ENCODE measurements at places on chromosomes 6 and 20.

- DNase-seq = no peak
Observed at GRCh38 chr6:110378552-110378951, 20.4 kb upstream of the METTL24 start.

DNA sequence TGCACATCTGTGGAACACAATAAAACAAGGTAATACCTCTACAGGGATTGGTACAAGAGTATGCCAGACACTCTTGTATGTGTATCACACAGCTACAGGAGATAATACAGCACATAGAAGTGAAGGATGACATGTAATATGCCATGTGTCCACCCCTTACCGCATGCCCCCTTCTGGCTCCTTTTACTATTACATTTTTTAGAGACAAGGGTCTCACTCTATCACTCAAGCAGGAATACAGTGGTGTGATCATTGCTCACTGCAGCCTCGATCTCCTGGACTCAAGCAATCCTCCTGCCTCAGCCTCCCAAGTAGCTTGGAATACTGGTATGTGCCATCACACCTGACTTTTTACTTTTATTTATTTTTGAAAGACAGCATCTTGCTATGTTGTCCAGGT lies 4.2 kb upstream of the NCR3 start:
- DNase-seq = no peak

DNA sequence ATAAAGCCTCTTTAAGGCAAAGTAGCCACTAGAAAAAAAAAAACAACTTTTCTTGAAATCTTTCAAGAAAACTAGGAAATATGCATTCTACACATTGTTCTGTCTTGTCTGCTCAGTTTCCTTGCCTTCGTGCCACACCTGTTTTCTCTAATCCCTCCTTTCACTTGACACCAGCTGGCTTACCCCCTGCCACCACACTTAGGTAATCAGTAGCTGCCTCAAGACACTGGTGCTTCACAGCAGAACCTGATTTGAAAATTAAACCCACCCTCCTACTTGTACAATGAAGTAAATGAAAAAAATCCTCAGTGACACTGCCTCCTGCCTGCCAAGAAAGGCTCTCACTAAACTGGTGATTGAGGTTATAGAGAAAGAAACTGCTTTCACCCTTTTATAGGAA lies 45.8 kb upstream of the SCML4 start:
- DNase-seq = no peak

DNA sequence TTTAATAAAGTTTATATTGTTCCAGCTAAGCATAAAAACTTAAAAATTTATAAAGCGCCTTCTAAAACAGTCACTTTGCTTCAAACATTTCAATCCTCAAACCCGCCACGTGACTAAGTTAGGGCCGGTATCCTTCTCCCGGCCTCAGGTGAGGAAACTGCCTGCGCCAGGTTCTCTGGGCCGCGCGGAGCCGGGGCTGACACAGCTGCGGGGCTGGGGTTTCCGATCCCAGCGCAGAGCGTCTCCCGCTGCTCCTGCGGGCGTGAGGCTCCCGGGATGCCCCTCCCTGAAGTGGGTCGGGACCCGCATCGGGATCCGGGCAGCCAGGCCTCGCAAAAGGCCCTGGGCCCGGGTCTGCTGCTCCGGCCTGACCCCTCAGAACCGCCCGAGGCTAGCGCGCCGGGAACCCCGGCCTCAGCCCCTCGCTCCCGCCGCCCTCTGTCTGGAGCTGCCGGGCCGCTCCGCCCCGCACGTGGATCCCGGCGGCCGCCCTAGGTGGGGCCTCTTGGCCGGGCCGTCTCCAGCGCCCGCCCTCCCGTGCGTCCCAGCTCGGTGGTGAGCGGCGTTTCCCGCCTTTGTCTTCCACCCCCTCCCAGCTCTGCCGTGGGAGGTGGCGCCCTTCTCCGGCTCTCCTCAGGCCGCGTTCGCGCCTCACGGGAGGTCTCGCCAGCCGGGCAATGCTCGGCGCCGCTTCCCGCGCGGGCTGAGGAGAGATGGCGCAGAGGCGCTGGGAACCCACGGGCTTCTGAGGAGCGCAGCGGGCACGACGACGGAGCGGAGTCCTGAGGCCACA lies 267.9 kb downstream of the DLL1 start:
- DNase-seq = no peak

GRCh38 chr20:61912665-61913422 lies 152.8 kb downstream of the TAF4 start:
- DNase-seq = no peak

DNA sequence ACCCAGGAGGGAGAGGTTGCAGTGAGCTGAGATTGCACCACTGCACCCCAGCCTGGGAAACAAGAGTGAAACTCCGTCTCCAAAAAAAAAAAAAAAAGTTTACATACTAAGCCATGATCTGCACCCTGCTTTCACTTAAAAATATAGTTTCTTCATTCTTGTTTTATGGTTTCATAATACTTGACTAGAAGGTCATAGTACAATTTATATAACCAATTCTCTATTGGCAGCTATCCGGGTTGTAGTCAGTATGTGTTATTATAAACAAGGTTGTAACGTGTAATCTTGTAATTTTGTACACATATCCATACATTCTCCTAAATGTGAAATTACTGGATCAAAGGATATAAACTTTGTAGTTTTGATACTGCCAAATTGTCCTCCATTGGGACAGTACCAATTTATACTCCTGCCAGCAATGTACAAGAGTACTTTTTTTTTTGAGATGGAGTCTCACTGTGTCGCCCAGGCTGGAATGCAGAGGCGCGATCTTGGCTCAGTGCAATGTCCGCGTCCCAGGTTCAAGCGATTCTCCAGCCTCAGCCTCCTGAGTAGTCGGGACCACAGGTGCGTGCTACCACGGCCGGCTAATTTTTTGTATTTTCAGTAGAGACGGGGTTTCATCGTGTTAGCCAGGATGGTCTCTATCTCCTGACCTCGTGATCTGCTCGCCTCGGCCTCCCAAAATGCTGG lies 144.8 kb downstream of the GJA10 start:
- DNase-seq = no peak

DNA sequence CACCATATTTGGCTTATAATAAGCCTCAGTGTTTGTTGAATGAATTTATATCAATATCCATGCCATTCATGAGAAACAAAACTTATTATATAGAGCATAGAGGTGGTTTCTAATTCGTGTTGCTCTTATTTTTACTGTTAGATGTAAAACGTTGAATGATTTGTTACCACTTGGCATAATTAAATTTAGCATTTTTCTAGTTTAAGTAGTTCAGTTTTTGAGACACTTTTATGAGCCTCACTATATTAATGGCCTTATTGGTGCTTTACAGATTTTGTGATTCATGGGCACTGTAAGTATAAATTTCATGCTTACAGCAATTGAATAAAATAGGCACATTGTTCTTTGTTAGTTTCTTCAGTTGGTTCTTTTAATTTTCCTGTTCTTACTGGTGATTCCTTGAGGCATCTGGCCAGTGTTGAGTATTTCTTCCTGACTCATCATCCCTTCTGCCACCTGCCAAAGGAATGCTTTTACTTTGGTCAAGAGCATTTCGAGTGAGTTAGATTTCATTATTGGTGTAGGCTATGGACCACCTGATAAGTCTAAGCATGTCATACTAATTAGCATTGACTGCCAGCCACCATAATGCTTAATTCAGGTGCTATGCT lies 34.8 kb downstream of the CDKAL1 start:
- DNase-seq = no peak

DNA sequence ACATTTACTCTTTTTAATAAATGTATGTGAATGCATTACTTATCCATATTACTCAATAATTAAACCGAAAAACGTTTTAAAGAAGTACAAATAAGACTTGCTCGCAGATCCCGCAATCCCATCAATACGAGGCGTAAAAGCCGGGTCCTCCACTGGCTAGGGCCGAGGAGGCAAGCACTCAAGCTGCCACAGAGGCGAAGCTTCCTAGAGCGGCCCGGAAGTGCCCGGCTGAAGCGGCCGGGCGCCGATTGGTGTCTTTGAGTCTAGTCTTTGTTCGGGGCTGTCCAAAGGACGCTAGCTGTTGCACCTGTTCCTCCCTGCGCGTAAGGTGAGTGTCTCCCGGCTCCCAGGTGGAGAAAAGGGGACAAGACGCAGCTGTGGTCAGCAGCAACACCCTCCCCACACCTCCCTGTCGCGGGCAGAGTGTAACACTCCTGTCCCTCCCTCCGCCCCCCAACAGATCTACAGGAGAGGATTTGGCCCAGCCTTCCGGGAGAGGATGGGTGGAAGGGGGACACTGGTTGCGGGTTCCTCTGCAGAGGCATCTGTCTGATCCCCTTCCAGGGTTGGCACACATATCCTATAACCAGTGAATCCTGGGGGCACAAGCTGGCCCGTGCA lies at the start of gene ZSCAN16:
Gene ZSCAN16 (plus strand): TSS at position 260 of the 621 bp plus-strand sequence. CDS start 835 bp downstream, outside the sequence.
- peak; percentile 72 for DNase-seq

DNA sequence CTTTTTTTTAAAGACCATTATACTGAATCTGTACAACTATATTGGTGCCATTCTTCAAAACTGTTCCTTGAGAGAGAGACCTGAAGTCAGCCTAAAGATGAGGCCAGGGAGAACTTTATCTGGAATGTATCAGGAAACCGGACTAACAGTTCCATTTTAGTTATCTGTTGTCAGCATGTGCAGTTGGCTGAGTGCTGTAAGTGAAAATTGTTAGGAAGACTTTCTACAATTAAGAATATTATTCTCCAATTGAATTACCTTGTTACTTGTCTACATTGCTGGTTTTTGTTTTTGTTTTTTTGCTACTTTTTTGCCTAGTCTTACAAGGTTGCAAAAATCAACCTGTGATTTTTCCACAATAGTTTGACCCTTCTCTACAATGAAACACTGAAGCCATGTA lies 7.5 kb downstream of the CEP57L1 start:
- no peak for DNase-seq

DNA sequence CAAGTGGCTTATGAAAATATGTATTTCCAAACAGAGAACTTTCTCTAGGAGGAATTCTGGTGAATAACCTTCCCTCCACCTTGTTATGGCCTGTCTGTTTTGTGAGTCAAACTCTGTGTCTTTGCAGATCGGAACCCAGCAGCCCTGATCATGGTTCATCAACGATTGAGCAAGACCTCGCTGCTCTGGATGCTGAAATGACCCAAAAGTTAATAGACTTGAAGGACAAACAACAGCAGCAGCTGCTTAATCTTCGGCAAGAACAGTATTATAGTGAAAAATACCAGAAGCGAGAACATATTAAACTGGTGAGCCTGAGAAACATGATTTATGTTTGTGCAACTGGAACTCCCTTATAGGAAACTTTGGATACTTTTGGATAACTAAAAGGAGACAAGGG lies 294.5 kb upstream of the PLCB4 start:
- DNase-seq = no peak

- DNase-seq = no peak
Observed at GRCh38 chr6:128605961-128606360, 85.6 kb upstream of the PTPRK start.

DNA sequence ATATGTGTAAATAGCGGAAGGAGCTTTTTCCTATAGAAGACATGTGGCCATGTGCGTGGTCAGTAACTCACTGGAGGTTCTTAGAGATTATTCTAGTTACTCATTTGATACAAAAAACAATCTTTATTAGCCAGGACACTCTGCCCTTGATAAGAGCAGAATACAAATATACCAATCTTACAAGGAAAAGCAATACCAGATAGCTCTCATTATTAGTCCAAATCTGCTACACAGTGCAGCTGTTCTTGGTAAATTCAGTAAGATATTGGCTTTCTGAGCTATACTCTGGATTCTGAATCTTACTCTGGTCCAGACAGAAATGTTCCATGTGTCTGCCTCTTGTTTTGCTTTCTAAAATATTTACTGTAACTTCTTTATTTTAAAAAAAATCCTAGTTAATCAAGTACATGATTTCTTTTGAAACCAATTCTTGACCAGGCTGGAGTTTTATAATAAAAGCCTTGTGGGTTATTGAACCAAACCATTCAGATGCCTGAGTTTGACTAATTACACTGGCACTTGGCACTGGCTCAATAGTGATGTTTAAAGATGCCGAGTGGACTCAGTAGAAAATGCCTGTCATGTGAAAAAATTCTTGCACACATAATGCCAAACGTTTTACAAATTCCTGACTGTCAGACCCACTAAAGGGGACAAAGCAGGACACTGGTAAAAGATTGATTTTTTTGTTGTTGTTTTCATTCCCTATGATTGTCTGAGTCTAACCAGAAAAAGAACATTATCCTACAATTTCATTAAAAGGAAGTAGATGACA lies 242.8 kb upstream of the TCF21 start:
- no peak for DNase-seq

GRCh38 chr6:106972500-106972899 lies 2.0 kb downstream of the CD24 start:
- DNase-seq = no peak

GRCh38 chr6:86148586-86148985 lies 505.9 kb upstream of the SYNCRIP start:
- DNase-seq = no peak

DNA sequence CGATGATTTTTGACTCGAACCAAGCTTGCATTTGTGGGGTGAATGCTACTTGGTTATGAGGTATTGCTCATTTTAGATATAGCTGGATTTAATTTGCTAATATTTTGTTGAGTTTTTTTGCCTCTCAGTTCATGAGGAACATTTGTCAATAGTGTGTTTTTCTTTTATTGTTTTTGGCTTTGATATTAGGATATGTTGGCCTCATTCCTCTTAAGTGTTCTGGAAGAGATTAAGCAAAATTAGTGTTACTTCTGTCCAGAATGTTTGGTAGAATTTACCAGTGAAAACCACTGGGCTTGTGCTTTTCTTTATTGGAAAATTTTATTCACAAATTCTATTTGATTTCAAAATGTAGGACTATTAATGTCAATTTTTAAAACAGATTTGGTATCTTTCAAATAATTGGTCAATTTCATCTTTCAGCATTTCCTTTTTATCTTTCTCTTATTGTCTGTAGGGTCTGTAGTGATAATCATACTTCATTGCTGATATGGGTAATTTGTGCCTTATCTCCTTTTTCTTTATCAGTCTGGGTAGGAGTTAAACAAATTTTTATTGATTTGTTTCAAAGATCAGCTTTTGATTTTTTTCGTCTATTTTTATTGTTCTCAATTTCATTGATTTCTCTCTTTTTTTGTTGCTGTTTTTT lies 14.1 kb downstream of the AIG1 start:
- no peak for DNase-seq

GRCh38 chr20:53654932-53655624 lies 61.4 kb upstream of the ZNF217 start:
- DNase-seq = no peak

GRCh38 chr20:49386848-49387580 lies 95.5 kb downstream of the KCNB1 start:
- DNase-seq = no peak

GRCh38 chr6:19028201-19028600 lies 641.1 kb downstream of the RNF144B start:
- no peak for DNase-seq

DNA sequence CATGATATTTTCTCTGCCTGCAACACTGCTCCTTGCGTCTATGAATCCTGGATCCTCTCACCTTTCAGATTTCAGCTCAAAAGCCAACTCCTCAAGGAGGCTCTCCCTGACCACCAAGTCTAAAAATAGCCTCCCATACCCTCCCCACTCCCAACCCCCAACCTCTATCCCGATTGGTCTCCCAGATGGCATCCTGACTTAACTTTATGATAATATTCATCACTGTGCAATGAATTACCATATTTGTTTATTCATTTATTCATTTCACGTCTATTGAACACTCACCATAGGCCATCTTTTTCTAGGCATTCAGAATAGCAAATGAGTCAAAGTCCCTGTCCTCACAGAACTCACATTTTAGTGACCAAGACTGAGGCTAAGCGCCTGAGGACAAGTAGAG lies 42.6 kb upstream of the NFATC2 start:
- DNase-seq = no peak
